Cardiac muscle cell (in vitro differentiated cells and primary cell): ENCODE measurements at places on chromosomes 6 and 20.

- peak; percentile 67 for DNase-seq
Measured at GRCh38 chr6:25202504-25202903, 76.7 kb upstream of the CARMIL1 start.

DNA sequence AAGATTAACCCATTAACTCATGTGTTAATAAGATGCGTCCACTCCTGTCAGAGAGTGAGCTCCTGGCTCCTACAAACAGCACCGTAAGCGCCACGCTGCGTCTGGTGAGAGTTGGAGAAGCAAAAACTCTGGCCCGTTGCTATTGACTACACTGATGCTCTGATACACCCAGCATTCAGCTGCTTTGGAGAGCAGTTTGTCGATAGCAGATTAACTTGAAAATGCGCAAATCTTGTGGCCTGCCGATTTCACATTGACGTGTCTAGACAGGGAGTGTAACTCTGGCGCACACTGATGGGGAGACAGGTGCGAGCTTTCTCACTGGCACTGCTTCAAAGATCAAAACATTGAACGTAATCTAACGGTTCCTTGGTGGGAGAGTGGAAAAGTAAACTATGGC, 151.7 kb upstream of the RPS6KA2 start:
- DNase-seq, result no peak

DNA sequence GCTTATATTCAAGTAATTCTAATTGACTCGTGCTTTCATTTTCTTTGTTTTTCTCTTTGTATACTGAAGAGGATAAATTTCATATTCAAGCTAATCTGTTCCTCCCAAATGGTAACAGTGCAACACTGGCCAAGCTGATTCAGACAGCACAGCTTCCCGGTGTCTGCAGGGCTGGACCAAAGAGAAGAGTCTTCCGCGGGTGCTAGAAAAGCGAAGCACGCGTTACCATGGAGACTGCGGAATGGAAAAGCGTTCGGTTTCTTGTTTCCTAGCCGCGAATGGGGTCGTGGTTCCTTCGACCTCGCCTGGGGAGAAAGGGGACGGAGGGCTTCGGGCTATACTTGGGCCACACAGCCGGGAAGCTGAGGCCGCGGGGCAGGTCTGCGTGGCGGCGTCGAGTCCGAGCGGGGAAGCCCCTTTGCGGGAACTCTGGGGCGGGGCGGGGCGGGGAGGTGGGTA, 6.2 kb upstream of the ZNF311 start:
- peak; percentile 64 for DNase-seq

DNA sequence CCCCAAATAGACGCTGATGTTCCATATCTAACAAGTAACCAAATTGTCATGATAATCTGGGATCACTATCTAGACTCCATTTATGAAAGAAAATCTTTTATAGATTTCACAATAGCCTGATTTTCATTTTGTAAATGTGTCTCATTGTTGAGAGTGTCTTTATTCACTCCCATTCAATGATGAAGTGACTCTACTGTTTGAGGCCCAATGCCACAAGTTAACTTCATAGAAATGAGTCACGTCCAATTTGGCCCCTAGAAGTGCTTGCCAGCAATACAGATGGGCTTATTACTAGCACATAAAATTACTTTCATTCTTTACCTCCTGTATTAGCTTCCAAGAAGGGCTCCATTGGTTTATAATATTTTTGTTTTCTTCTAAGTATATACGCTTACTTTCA, 6.3 kb downstream of the IPCEF1 start:
- no peak for DNase-seq

DNA sequence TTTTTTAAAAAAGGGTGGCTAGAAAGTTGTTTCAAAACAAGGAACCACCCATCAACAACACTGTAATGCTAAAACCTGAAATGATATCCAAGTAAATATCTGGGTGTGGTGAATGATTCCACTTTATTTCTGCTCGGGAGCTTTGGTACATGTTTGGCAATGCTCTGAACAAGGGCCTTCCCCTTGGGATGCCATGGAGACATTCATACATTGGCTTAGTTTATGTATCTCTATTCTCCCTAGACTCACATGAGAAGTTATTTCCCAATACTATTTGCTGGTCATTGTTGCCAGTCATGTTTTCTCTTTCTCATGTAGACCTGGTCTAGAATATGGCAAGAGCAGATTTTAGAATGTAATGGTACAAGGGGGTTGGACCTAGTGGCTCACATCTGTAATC, 22.9 kb downstream of the ADTRP start:
- DNase-seq, result no peak

- DNase-seq, result peak; percentile 82
Measured at GRCh38 chr6:35148167-35148741, 7.1 kb upstream of the TCP11 start.

GRCh38 chr20:19520261-19520660, 237.8 kb upstream of the RIN2 start:
- no peak for DNase-seq

- DNase-seq, result no peak
Measured at GRCh38 chr20:9128568-9128967, 59.7 kb downstream of the PLCB4 start.

- DNase-seq, result no peak
Measured at GRCh38 chr6:136262940-136263339, 12.8 kb upstream of the MTFR2 start.

- no peak for DNase-seq
Measured at GRCh38 chr6:123803504-123804013, at the start of gene NKAIN2. TSS of gene NKAIN2 (plus strand) at chr6:123803865.

- DNase-seq, result no peak
Measured at GRCh38 chr6:37192666-37193065, 22.7 kb downstream of the PIM1 start.

GRCh38 chr6:148747471-148748165, 788 bp downstream of the UST start:
- DNase-seq, result peak; percentile 69

DNA sequence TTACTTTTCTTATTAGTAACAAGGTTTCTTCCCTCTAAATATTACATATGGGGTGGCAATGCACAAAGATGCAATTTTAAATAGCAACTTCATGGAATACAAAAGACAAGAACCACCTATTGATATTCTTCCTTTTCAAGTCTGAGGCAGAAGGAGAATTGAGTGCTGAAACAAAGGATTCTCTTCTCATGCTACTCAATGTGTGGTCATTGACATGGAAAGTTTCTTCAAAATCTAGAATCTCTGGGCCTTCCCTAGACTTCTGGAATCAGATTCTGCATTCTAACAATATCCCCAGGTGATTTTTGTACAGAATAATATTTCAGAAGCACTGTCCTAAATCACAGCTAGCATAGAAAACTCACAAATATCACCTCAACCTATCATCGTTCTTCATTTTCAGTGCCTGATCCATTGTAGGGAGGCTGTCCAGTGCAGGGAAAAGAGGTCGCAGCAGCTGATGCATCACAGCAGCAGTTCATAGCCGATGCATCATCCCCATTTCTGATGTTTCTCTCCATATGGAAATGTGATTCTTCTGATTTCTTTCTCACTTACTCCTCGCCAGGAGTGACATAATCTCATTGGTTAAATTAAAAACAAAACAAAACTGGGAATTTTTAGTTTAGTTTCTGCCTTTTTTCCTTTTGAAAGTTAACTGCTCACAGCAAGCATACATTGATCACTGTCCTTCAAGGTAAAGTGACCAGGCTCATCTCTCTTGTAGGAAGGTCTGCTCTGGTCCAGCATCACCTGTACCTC, 139.5 kb upstream of the FAM83B start:
- DNase-seq, result no peak

DNA sequence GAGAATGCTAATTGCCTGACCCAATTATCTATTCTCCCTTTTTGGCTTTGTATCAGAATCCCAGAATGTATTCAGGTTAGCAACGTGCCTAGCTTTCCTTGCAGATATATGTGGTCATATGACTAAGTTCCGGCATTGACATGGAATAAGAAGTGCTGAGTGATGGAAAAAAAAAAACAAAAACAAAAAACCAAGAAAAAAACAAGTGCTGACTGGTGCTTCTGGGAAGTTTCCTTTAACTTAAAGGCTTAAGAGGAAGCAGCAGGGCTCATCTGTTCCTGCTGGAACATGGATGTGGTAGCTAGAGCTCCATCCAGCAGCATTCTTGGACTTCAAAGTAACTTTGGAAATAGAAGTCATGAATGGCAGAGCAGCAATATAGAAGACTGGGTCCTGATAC, 10.4 kb upstream of the RPF2 start:
- no peak for DNase-seq

GRCh38 chr6:36791085-36791484, 48.2 kb downstream of the CPNE5 start:
- no peak for DNase-seq

GRCh38 chr20:46545077-46545826, 5.2 kb downstream of the OCSTAMP start:
- DNase-seq, result peak; percentile 59

- no peak for DNase-seq
Measured at GRCh38 chr6:69735027-69735426, 61.8 kb downstream of the LMBRD1 start.

DNA sequence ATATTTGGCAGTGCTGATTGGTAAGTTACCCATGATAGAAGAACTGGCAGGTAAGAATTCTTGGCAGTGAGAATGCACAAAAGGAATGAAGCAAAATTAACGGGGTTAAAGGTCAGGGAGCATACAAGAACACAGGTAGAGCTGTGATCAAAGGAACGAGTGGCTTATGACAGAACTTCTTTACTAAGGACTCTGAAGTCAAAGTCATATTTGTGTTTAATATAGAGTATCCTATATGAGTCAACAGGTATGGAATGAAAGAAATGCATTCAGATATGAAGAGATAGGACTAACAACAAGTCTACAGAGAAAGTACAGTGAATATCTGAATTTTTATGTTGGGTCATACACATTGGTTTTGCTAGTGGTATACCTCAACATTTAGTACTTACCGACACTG, 209.0 kb upstream of the CITED2 start:
- no peak for DNase-seq

DNA sequence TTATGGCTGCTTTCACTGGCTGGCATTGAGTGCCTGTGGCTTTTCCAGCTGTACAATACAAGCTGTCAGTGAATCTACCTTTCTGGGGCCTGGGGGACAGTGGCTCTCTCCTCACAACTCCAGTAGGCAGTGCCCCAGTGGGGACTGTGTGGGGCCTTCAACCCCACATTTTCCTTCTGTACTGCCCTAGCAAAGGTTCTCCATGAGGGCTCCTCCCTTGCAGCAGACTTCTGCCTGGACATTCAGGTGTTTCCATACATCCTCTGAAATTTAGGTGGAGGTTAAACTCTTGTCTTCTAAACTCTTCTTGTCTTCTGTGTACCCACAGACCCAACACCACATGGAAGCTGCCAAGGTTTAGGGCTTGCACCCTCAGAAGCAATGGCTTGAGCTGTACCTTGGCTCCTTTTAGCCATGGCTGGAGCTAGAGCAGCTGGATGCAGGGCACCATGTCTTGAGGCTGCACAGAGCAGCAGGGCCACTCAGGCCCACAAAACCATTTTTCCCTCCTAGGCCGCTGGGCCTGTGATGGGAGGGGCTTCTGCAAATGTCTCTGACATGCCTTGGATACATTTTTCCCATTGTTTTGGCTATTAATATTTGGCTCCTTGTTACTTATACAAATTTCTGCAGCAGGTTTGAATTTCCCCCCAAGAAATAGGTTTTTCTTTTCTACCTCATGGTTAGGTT, 9.6 kb downstream of the PEX7 start:
- no peak for DNase-seq

GRCh38 chr20:17860301-17861197, 108.0 kb downstream of the SNX5 start:
- DNase-seq, result no peak

- peak; percentile 94 for DNase-seq
Measured at GRCh38 chr6:113433335-113433991, 423.7 kb upstream of the MARCKS start.

GRCh38 chr20:35146299-35146919, 727 bp downstream of the EDEM2 start:
- peak; percentile 51 for DNase-seq

DNA sequence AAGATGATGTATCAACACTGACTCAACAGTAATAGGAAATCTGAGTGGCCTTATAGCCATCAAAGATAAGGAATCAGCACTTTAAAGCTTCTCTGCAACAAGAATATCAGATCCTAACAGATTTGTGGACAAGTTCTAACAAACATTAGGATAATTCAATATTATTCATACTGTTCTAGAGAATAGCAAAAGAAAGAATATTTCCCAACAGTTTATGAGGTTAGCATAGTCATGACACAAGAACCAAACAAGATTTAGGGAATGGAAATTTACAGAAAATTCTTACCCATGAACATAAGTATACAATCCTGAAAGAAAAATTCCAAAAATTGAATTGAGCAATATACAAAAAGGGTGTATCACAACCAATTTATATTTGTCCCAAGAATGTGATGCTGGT, 64.3 kb upstream of the BTBD3 start:
- DNase-seq, result no peak

DNA sequence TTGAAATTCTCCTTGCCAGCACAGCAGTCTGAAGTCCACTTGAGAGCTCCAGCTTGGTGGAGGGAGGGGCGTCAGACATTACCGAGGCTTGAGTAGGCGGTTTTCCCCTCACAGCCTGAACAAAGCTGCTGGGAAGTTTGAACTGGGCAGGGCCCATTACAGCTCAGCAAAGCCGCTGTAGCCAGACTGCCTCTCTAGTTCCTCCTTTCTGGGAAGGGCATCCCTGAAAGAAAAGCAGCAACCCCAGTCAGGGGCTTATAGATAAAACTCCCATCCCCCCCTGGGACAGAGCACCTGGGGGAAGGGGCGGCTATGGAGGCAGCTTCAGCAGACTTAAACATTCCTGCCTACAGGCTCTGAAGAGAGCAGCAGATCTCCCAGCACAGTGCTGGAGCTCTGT, 325.3 kb downstream of the GJA1 start:
- DNase-seq, result no peak

- DNase-seq, result peak; percentile 88
Measured at GRCh38 chr6:56692523-56693245, 50.0 kb upstream of the DST start.

- DNase-seq, result no peak
Measured at GRCh38 chr6:124967444-124967843, 5.2 kb downstream of the RNF217 start.

DNA sequence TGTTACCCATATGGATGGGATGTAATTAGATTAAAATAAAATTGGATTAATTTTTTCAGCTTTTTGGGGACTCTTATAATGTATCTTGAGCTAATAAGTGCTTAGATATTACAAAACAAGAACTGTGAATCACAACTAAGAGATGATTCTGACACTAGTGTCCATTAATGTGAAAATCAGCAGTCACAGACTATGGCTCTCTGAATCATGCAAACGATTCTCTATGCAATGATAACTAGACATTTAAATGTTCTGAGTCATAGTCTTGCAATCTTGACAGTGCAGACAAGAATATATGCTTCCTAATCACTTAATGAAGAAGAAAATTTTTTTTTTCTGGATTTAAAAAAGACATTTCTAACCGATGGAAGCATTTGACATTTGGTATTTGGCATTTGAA, 82.2 kb upstream of the OPRM1 start:
- peak; percentile 51 for DNase-seq
